ENCODE measurements at places on chromosomes 4 and X.

DNA sequence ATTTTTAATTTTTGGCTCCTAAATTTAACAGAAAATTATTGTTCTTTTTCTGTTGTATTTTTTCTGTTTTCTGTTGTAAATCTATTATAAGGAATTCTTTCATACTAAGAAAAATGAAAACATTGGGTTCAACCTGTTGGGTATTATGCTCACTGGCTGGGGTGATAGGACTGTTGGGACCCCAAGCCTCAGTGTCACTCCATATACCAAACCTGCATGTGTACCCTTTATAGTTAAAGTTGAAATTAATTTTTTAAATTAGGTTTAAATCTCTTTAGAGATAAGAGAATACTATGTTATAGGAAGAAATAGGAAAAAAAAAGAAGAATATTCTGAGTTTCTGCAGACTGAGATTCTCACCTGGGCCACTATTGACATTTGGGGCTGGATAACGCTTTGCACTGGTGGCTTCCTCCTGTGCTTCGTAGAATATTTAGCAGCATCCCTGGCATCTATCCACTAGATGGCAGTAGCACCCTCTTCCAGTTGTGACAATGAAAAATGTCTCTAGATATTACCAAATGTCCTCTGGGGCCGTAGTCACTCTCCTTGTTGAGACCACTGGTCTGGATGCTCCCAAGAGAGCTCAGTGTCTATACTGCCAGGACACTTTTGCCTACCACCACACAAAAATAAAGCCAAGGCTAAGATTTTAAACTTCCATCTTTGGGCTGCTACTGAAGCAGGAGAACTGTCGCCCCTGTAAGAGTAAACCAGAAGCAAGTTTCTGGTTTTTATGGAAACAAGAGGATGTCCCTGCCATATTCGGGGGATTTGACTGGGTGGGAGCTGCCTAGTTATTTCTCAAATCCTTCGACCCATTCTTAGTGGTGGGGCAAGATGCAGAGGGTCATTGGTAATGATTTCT is 22.4 kb upstream of the CLTRN start:
- no peak for DNase-seq

GRCh38 chrX:128781506-128781905 is 729.3 kb upstream of the ACTRT1 start:
- DNase-seq: no peak

DNA sequence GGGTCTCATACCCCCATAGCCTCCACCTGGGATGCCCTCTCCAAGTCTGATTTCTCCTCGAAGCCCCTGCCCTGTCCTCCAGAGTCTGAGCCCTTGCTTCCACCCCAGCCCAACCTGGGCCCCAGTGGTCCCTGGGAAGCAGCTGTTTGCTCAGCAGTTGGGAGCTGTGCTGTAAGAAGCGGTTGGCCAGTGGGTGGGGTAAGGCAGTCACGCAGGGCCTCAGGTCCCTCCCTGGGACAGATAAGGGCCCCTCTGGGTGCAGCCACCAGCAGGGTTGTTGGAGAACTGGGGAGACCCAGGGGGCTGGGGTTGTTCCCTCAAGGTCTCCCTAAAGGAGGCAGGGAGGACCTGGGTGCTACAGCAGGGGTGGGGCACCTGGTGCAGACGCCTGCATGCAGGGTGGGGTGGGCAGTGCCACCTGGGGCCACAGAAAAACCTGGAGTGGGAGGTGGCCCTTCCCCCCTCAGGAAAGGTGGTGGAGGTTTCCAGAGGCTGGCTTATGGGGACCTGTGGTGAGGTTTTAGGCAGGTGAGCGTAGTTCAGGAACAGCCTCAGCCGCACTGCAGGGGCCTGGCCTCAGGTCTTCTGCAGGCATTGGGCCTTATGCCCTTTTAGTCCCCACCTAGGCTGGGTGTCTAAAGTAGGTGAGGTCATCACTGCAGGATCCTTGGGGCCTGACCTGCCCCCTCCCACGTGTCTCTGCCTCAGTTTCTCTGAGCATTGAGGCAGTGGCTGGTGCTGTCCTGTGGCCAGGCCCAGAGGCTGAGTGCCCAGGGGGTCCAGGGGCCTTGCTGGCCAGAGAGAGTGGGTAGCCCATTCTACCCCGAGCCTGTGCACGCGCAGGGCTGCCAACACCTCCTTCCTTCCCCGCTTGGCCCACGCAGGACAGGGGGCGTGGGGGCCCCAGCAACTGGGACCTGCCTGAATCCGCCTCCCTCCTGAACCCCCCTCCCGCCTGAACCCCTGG is 3.1 kb upstream of the SLC26A1 start:
- DNase-seq: no peak

- no peak for DNase-seq
Observed at GRCh38 chrX:72276478-72276953, 532 bp downstream of the RPS4X start.

GRCh38 chr4:68288393-68288740 is 42.9 kb upstream of the TMPRSS11B start:
- DNase-seq: no peak

DNA sequence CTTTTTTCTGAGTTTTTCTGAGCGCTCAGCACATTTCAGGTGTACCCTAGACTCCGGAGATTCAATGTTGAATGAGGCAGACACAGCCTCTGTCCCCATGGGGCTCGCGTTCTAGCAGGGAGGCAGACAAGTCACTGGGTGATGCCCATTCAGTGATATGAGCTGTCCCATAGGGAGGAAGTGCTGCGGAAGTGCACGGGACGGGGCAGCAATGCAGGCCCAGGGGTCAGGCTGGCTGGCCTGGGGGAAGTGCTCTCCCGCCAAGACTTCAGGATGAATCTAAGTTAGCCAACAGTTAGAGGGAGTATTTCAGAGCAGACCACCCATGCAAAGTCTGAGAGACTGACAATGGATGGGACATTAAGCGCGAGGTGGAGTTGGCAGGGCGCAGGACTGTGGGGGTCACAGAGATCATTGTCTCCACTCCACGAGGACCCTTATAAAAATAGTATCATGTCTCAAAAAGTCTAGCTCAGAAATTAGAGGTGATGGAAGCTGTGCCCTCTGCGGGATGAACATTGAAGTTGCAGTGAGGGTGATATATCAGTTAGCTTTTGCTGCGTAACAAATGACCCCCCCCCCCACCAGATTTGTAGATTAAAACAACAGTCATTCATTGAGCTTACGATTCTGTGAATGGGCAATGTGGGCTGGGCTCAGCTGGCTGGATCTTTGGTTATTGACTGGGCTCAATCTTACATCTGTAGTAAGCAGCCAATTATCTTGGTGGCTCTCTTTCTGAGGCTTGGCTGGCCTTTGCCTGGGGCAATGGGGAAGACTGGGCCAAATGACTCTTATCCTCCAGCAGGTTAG is 16.4 kb downstream of the PSAPL1 start:
- no peak for DNase-seq

DNA sequence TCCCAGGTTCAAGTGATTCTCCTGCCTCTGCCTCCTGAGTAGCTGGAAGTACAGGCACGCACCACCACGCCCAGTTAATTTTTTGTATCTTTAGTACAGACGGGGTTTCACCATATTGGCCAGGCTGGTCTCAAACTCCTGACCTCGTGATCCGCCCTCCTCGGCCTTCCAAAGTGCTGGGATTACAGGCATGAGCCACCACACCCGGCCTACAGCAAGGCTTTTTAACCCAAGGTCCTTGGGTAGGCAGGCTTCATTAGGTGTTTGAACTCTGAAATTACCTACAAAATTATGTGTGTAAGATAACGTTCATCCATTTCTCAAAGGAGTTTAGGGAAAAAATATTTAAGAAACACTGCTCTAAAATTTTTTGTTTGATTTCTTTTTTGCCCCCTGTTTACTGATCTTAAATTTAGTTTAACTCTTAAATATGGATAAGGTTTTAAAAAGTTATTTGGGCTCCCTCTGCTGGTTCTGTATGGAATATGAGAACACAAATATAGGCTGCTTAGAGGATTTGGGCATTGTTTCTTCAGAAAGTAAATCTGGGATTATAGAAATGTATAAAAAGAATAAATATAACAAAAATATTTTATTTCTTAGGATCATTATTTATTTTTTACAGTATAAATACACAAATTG is 92.8 kb downstream of the CBR4 start:
- DNase-seq: no peak

All from stimulated activated CD4-positive, alpha-beta T cell treated with anti-CD3 and anti-CD28 coated beads, TNF-alpha, amount 100 ng/mL, for 4 hours (primary cell).